ENCODE measurements at places on chromosomes 1 and 21.

DNA sequence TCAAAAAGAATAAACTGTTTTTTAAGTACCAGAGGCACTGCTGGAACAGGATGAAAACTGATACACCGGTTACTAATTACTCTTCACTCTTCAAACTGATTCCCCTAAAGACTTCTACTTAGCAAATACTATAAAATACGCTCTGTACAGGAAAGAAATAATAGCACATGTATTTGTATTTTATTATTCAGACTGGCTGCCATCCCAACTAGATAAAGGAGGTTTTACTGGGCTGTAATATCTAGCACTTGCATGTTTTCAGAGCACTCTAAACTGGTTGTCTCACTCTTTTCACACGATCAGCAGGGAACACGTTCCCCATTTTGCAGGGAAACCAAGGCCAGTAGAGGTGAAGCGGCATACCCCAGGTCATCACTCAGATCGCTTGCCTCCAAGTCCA lies 9.2 kb downstream of the SMIM12 start:
- DNase-seq = no peak

DNA sequence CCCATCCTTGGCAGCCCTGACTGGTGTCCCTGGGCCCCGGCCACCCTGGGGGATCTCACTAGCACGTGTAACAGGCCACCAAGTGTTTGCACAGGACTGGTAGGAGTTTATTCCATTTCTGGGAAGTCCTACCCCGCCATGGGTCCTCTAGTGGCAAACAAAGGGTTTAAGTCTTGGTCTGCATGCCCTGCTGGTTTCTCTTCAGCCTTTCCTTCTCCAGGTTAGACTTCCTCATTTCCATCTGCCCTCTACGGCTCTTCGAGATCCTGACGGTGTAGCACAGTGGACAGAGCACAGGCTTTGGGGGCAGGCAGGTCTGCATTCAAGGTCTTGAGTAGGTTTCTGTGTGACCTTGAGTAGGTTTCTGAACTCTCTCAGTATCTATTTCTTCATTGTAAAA lies 2.8 kb downstream of the AGTRAP start:
- no peak for DNase-seq

- no peak for DNase-seq
These were observed 101.9 kb upstream of the LBR start for GRCh38 chr1:225529726-225530125.

- no peak for DNase-seq
These were observed 35.3 kb downstream of the DTL start for GRCh38 chr1:212070720-212071302.

GRCh38 chr1:205170532-205171269 lies 40.8 kb downstream of the DSTYK start:
- DNase-seq = no peak
